Tibial nerve (tissue), 4 donors: ENCODE measurements at places on chromosomes 16 and 17. TPM values are rescaled to one million over a fixed set of nuclear protein-coding genes. Genes with fewer than 3 reads are reported as not detected.
A peak's percentile ranks its signal among the peaks of the same experiment; 100 is the strongest.

Gene VMO1
- total RNA-seq, result 1.4 TPM

Gene SGF29
- 36.6 TPM for total RNA-seq

Gene KCNH4
- not detected for total RNA-seq

Gene PRSS21
- total RNA-seq, result not detected

Gene ZDHHC1
- 46.2 TPM for total RNA-seq

Gene CBX8
- 0.84 TPM for total RNA-seq

DNA sequence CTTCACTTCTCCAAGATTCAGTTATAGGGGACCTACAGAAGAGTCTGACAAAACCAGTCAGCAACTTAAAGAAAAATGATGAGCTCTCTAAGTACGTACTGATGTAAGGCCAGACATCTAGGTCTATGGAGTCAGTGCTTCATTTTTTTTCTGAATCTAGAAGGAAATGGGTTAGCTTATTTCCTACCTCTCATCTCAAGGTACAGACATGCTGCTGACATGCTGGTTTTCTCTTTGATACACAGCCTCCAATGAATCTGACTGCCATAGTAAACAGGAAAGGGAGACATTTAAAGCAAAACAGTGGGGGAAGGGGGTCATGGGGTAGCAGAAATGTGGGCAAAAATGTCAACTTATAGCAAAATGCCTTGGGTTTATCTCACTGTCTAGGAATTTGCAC, 16.4 kb downstream of the CDR2 start:
- no peak overlapping the region for H3K4me3 ChIP-seq
- H3K27ac ChIP-seq, result no peak overlapping the region
- H3K27me3 ChIP-seq, result no peaks in the 10 kb centered on the region
- no peaks in the 10 kb centered on the region for H3K4me1 ChIP-seq

- H3K27me3 ChIP-seq, result no peaks in the 10 kb centered on the region
- no peaks in the 10 kb centered on the region for H3K4me1 ChIP-seq
- no peak overlapping the region for H3K27ac ChIP-seq
- H3K4me3 ChIP-seq, result no peak overlapping the region
- peak; percentile 50 for DNase-seq
Observed at GRCh38 chr17:6421700-6422604, 13.0 kb downstream of the AIPL1 start.

GRCh38 chr16:722835-723633, 2.1 kb downstream of the ANTKMT start:
- no peaks in the 10 kb centered on the region for H3K4me1 ChIP-seq
- H3K36me3 ChIP-seq, result no peaks in the 10 kb centered on the region
- H3K27me3 ChIP-seq, result no peaks in the 10 kb centered on the region
- H3K27ac ChIP-seq, result no peak overlapping the region

- H3K27me3 ChIP-seq, result no peaks in the 10 kb centered on the region
- no peaks in the 10 kb centered on the region for H3K36me3 ChIP-seq
- no peak overlapping the region for H3K27ac ChIP-seq
- H3K4me3 ChIP-seq, result no peak overlapping the region
- no peak for DNase-seq
Observed at GRCh38 chr16:28549301-28549899, 4.3 kb upstream of the SGF29 start.

DNA sequence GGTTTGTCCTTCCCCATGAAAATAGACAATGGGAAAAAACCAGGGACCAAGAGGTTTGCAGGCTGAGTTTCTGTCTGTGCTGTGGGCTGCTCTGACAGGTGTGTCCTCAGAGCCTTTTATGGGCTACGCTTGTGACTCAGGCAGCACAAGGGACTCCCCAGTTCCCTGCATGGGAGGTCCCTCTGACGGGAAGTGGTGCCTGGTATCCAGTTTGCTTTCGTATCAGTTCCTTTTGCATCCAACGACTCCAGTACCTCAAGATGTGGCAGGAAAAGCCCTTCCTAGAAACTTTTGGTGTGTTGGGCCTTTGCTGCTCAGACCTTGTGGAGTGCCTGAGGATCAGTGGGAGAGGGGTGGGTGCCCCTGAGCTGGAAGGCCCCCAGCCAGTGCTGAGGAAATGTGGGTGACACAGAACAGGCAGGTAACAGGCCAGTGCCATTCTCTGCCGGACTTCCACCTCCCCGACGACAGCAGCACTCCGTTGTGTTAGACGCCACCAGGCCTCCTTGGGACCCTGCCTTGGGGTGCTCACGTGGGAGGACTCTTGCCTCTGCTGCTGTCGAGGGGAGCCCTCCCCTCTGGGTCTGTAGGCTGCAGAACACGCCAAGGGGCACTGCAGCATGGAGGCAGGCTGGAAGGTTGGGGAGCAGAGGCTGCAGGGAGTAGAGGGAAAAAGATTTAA, 38.4 kb upstream of the IRF8 start:
- H3K27ac ChIP-seq, result no peak overlapping the region
- H3K4me3 ChIP-seq, result no peak overlapping the region
- no peaks in the 10 kb centered on the region for H3K27me3 ChIP-seq

DNA sequence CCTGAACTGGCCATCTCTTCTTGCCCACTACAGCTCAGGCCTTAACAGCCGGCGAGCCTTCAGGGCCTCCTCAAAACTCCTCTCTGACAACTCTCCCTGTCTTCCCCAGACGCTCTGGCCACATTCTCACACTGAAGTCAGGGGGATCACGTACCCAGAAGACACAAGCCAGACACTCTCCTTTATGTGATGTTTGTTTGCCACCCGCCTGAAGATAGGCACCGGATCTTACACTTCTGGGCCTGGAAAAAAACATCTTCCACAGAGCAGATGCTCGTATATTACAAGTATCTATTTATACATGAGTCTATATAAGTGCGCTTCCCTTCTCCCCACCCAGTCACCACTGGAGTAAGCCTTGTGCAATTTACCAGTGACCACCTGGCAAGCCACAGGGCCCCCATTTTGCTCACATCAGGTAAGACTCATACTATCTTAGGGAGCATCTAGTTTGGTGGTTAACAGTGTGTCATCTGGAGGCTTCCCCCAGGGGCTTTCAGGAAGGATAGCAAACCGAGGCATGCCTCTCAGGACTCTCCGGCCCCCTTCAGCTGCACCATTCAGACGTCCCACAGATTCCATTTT, 349.4 kb downstream of the SOX9 start:
- H3K27ac ChIP-seq, result no peak overlapping the region
- no peak for DNase-seq
- no peak overlapping the region for H3K4me3 ChIP-seq
- peaks cover 25% of the 10 kb centered on the region for H3K4me1 ChIP-seq
- H3K27me3 ChIP-seq, result no peaks in the 10 kb centered on the region

- DNase-seq, result no peak
- no peaks in the 10 kb centered on the region for H3K4me1 ChIP-seq
- peaks cover 2% of the 10 kb centered on the region for H3K36me3 ChIP-seq
- H3K27me3 ChIP-seq, result no peaks in the 10 kb centered on the region
Observed at GRCh38 chr17:44207743-44208142, 8.1 kb upstream of the ATXN7L3 start.

GRCh38 chr17:74715144-74715543, 2.4 kb upstream of the CD300LF start:
- no peaks in the 10 kb centered on the region for H3K27me3 ChIP-seq
- H3K27ac ChIP-seq, result no peak overlapping the region
- DNase-seq, result no peak
- no peak overlapping the region for H3K4me3 ChIP-seq

DNA sequence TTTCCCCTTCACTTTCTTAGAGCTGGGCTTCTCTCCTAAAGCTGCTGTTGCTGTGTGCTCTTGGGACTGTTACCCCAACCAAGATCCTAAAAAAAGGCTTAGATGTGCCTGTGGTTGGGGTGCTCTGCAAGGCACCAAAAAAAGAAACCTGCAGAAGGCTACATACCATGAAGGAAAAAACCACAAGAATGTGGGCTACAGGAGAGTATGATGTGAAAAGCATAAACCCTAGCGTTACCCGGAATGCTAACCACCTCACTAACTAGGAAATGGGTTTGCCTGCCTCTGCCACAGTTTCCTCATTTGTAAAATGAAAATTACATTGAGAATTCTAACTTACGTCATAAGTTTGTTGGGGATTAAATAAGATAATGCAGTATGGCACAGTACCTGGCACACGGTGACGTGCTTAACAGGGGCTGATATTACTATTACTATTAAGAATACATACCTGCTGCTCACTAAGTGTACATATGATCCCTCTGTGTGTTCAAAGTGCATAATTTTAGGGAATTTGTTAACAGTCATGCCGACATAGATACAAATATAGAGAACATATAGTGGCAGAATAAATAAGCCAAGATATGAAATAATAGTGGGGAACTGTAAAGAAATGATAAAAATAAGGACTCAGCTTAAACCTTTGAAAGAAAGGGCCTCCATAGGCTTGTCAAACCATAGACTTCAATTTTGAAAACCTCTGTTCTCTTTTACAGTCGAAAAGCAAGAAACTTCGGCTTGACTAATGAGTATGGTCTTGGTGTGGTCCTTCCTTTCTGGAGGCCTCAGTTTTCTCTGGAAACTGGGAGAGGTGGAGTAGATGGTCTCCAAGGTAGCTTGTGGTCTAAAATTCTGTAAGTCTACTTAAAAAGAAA, 177.8 kb upstream of the TBX2 start:
- no peaks in the 10 kb centered on the region for H3K27me3 ChIP-seq
- H3K4me1 ChIP-seq, result peaks cover 3% of the 10 kb centered on the region
- no peak for DNase-seq
- H3K36me3 ChIP-seq, result no peaks in the 10 kb centered on the region
- no peak overlapping the region for H3K27ac ChIP-seq
